ENCODE measurements at places on chromosomes 13 and 19.

DNA sequence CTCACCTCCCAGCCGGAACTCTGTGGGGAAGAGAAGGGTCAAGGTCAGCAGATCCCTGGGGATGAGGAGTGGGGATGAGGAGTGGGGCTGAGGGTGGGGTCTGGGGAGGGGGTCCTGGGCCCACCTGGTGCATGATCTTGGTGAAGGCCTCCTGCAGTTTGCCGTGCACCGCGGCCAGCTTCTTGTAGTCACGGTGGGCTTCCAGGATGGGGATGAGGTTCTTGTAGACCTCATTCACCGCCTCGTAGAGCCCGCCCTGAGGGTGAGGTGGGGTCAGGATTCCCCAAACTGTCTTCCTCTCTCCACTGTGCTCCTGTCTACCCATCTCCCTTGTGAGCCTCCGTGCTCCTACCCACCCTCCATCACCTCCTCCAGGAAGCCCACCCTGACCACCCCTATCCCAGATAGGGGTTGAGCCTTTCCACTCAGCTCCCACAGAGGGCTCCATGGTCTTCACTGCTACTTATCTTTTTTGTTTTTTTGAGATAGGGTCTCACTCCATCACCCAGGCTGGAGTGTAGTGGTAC lies 6.8 kb upstream of the KANK2 start:
- no peak for DNase-seq

DNA sequence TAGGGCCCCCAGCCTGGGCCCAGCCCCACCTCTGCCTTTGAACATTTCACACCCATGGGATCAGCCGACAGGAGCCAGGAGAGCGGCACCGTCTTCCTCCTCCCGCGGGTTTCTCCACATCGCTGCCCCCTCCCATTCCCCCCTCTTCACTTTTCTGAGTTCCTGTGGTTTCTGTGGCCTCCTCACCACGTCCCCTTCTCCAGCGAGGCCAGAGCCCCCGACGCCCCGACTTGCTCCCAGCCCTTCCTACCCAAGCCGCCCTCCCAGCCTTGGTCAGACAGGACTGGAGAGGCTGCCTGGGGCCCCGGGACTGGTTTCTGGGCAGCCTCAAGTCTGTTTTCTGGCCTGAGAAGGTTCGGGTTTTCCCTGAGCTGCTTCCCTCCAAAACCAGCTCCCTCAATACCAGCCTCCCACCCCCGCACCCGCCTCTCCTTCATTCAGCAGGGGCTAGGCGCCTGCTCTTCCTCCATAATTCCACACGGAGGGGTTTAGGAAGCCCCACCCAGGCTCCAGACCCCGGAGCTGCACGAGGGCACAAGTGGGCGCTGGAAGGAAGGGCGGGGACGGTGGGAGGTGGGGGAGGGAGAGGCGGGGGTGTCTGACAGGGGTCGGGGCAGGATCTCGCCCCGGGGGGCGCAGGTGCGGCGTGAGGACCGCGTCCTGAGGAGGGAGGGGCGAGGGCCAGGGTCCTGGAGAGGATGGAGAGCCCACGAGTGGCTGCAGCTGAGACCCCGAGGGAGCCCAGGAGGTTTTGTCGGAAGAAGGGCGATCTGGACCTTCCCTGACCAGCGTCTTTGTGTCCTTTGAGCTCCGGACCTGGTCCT lies 4.0 kb upstream of the SIGLEC10 start:
- DNase-seq: no peak

GRCh38 chr13:44267980-44268379 lies 105.6 kb upstream of the SERP2 start:
- no peak for DNase-seq

- DNase-seq: no peak
Measured at GRCh38 chr19:55675661-55676354, 782 bp downstream of the EPN1 start.

- DNase-seq: no peak
Measured at GRCh38 chr13:88602786-88603777, 931.9 kb downstream of the SLITRK5 start.

- DNase-seq: no peak
Measured at GRCh38 chr13:92657565-92657964, 569.0 kb upstream of the GPC6 start.

DNA sequence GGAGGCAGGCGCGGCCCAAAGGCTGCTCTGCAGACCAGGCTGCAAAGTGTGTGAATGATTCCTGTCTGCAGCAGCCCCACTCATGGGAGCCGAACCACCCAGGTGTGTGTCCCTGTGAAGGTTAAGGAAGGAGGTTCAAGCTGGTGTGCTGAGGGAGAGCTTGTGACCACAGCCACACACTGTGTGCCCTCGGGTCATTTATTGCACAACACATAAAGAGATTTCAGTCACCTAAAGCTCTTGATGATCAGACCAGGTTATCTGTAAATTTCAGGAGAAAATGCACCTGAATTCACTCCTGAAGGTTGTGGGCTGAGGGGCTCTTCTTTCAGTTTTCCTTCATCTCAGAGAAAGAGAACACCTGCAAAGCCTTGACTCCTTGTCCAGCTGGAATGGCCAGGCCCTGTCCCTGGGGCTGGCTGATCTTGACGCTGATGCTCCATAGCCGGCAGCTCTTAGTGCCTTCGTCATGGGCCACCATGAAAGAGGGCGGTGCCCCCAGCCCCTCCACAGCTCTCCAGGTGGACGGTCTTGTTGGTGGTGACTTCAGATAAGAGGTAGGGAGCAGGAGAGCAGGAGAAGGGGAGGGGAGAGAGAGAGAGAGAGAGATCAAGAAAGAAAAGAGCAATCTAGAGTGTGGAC lies 110.8 kb upstream of the C1QTNF9B start:
- no peak for DNase-seq

GRCh38 chr13:99335603-99336002 lies 28.4 kb upstream of the GPR183 start:
- no peak for DNase-seq

- DNase-seq: no peak
Measured at GRCh38 chr19:48194041-48194843, 23.8 kb downstream of the ZSWIM9 start.

GRCh38 chr13:77548095-77548494 lies 12.6 kb downstream of the SCEL start:
- DNase-seq: no peak

DNA sequence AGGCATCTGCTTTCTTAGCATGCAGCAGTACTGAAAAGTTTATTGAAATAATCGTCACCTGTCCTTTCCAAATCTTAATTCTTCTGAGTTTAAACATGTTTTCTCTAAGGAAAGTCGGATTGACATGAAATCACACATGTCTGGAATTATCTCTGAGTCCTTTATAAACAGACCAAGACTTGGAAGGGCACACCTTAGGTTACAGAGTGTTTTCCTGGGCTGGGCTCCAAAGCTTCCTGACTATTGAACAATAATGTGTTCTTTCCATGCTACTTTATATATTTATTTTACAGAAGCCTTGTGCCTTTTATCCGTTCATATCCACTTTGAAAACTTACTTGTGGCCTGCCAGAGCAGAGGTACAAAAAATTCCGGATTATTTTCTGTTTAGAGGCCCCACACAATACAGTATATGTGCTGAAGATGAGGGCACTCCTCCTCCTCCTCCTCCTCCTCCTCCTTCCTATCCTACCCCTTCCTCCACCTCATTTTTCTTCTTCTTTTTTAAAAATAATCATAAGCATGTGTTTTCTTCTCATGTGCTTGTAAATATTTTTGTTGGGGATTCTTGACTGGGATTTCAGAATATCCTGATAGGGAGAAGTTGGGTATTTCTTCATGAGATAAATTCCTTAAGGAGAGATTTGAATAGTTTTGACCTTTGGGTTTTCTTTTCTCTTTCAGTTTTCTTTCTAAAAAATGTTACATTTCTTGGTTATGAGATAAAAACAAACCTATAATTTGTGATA lies 52.3 kb downstream of the LRCH1 start:
- DNase-seq: no peak

DNA sequence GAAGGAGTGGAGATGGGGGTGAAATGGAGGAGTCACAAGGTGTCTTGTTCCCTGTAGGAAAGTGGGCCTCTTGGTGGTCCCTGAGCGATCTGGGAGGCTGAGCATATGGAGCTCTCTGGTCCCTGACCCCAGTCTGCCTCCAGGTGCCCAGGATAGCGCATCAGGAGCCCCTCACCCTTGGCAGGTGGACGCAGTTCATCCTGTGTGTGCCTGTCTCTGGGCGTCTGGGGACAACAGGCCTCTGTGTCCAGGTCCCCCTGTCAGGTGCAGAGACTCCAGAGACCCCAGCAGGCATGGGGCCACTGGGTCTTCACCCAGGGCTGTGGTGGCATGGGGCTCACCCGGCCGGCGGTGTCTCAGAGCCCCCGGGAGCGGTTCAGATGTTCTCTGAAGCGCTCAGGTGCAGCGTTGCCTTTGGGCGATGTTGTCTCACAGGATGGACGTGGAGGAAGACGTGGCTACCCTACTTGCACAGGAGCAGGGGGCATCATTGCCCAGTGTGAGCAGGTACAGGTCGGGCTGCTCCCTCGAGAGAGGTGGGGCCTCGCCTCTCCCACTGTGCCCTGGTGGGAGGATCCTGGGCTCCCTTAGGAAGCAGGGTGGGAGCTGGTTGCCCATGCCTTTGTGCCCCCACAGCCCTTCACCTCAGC lies 58.1 kb upstream of the TPM4 start:
- DNase-seq: no peak

DNA sequence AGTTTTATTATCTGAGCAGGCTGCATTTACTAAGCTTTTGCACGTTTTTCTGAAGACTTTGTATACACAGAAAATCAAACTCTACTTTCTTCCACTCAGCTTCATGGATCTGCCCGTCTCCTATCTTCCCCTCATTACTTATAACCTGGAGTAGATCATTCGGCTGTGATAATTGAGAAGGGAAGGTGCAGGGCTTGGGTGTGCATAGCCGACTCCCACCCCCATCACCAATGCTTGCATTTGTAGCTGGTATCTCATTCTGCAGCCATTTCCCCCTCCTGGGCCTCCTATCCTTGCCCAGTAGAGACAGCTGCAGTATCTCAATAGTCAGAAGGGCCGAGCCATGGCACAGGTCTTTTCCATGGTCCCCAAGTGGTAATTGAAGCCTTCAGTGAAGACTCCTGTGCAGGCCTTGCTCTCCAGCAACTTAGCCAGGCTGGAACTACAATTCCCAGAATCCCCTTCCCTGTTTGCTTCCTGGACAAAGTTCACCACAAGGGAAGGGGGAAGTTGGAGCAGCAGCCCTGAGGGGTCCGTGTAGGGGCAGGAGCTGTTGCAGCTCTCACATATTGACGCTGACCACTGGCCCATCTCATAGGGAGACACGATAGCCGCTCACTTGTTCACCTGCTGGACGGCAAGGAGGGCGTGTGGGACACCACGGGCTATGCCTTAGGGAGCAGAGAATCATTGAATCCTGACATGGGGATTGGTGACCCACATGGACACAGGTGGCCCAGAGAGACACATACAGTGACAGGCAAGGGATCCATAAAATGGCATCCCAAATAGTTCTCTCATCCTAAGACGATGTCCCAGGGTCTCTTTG lies 2.1 kb upstream of the SIGLEC8 start:
- no peak for DNase-seq

DNA sequence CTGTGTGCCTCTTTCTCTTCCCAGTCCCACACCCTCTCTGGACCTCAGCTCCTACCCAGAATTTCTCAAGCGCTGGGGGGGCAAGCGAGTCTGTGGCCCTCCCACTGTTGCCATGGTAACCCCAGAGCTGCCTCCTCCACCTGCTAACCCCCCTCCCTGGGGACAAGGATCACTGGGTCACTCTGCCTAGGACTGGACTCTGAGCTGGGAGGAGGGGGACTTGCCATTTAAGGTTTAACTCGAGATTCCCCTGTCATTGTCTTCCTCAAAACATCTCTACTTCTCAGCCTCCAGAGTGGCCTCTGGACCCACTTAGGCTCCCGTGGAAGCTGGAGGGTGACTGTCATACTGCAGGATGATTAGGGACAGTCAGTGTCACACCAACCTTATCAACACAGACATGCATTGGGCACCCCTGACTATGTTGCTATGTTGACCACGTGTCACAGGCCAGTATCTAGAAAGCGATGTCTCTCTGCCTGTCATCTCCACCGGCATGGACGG lies 2.2 kb downstream of the PALM3 start:
- no peak for DNase-seq

DNA sequence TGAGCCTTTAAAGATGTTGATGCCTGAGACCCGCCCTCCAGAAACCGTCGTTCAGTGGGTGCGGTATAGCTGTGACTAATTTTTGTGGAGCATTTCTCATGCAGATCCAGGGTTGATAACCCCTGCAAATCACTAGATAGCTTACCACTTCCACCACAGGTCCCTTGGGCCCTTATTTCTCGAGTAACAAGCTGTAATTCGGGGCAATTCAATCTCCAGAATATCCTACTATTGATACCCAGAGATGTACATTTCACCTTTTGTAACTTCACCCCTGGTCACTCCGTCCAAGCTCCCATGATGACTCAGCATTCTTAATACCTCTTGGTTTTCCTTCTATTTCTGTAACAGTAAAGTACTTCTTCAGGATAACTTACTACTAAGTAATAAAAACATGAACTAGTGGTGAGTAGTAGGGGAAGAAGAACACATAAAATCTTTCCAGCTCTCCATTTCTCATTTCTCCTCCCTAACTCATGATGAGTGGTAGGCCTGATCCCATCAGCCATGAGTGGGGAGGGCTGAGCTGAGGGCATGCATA lies 71.9 kb upstream of the UBL3 start:
- no peak for DNase-seq

GRCh38 chr13:28743020-28743419 lies 24.2 kb upstream of the SLC46A3 start:
- DNase-seq: no peak

GRCh38 chr19:54461613-54462012 lies 2.0 kb downstream of the LENG9 start:
- DNase-seq: no peak

DNA sequence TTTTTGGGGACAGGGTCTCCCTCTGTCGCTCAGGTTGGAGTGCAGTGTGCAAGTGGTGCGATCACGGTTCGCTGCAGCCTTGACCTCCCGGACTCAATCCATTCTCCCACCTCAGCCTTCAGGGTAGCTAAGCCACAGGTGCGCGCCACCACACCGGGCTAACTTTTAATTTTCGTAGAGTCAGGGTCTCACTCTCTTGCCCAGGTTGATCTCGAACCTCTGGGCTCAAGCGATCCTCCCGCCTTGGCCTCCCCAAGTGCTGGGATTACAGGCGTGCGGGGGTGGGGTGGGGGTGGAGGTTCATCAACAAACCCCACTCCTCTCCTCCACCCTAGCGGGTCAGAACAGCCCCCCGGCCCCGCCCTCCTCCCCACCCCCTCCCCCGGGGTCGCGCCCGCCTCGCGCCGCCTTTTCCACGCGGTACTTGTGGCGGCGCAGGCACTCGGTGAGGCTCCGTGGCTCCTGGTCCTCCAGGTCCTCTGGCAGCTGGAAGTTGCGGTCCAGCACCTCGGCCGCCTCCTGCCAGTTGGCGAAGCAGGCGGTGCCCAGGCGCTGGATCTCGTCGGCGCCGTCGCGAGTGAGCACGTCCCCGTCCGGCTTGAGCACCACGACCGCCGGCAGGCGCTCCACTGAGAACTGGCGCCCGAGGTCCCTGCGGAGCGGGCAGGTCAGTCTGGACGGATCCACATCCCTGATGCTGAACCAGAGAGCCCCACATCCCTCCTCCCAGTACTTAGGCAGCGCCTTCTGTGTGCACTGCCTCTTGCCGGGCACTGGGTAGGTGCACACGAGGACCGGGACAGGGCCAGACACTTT lies 5.2 kb downstream of the NXNL1 start:
- no peak for DNase-seq
